ENCODE measurements at places on chromosomes 3 and 15.

GRCh38 chr3:22947851-22948250, 255.3 kb upstream of the UBE2E2 start:
- no peak for DNase-seq

- no peak for DNase-seq
Measured at GRCh38 chr15:40286794-40287193, 3.9 kb upstream of the ANKRD63 start.

DNA sequence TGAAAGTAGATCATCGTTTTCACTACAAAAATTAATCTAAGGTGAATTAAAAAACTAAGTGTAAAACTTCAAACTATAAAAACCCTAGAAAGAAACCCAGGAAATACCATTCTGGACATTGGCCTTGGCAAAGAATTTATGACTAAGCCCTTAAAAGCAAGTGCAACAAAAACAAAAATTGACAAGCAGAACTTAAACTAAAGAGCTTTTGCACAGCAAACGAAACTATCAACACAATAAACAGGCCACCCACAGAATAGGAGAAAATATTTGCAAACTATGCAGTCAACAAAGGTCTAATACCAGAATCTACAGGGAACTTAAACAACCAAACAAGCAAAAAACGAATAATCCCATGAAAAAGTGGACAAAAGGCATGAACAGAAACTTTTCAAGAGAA, 302.0 kb downstream of the CHST2 start:
- DNase-seq: no peak

- DNase-seq: no peak
Measured at GRCh38 chr15:68897016-68897415, 33.3 kb upstream of the SPESP1 start.

Measured in activated naive CD4-positive, alpha-beta T cell treated with Interleukin-2 at 50 U/mL for 16 hours (primary cell).